ENCODE measurements at places on chromosomes 1 and 21.

DNA sequence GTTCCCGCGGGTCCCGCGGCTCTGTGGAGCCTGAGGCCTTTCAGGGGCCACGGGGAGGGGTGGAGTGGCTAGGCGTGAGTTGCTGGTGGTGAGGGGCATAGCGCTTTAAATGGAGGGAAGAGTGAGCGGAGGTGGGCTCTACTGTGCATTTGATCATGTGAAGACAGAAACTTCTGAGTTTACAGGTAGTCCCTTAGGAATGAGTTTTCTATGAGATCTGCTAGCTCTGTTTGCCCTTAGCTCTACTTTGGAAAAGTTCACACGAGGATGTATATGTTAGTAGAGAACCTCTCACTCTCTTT lies 593 bp downstream of the ST6GALNAC3 start:
- DNase-seq = no peak

GRCh38 chr1:30730346-30731108 lies 7.1 kb upstream of the MATN1 start:
- no peak for DNase-seq

DNA sequence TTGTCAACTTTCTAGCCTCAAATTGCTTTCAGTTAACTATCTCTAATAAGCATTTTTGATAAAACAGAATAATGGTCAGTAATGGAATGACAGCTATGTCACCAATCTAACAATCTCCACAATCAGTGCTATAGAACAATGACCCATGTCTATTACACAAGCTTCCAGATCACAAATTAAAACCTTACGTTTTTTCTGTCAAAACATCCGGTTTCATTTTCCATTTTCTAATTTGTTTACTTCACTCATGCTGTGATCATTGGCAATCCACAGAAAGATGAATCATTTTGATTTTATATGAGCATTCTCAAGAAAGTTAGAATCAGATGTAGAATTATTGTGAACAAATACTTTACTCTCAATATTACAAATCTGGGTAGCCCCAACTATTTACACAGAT lies 80.3 kb downstream of the KCNT2 start:
- DNase-seq = no peak

- no peak for DNase-seq
These were observed 110.8 kb downstream of the BEND5 start for GRCh38 chr1:48665708-48666407.

DNA sequence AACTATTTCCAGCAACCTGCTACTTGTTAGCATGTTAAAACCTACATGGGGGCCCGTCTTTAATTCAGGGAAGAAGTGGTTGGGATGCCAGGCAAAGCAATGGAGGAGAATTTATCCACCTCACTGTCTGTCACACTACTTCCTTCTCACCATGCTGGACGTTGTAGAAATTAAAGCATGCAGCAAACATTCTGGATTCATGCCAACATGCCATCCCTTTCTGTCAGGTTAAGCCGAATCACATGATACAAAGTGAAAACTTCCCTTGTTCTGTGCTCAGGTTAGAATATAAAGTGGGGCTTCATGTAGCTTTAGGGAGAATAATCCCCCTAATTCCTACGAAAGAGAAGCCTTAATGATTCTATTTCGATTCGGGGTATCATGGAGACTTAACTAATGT lies 95.5 kb downstream of the ERG start:
- DNase-seq = no peak

GRCh38 chr1:218217040-218217439 lies 68.1 kb upstream of the RRP15 start:
- no peak for DNase-seq

GRCh38 chr1:80917826-80918225 lies 882.9 kb upstream of the ADGRL2 start:
- DNase-seq = no peak

DNA sequence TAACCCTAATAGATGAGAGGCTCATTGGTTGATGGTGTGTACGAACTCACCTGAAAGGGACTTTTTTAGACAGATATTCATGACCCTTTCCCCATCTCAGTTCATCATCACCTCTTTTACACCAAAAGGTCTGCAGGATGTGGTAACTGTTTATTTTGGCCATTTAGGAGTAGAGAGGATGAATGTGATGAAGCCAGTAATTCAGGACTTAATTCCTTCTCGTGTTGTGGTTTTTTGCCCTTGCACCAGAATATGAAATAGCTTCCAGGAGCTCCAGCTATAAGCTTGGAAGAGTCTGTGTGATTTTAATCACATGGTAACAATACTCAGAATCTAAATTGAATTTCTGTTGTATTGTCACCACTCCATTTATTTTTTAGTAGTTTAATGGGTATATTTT lies 189.4 kb upstream of the KCTD3 start:
- no peak for DNase-seq

DNA sequence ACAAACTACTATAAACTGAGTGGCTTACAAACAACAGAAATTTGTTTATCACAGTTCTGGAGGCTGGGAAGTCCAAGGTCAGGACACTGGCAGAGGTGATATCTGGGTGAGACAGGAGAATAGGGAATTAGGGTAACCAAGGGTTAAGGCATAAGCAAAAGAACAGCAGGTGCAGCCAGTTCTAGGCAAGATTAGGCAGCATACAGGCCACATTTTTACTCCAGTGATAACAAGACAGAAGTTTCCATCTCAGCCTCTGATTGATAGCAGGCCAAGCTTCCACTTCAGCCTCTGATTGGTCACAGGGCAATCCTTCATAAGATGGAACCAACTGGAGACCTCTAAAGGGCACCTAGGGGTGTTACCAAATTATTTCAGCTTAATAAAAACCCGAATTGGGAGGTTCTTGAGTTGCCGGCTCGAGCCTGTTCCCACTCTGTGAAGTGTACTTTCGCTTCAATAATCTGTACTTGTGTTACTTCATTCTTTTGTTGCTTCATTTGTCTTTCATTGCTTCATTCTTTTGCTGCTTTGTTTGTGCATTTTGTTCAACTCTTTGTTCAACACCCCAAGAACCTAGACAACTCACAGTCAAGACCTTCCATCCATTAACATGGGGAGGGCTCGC lies 185.6 kb downstream of the TOMM20 start:
- no peak for DNase-seq

DNA sequence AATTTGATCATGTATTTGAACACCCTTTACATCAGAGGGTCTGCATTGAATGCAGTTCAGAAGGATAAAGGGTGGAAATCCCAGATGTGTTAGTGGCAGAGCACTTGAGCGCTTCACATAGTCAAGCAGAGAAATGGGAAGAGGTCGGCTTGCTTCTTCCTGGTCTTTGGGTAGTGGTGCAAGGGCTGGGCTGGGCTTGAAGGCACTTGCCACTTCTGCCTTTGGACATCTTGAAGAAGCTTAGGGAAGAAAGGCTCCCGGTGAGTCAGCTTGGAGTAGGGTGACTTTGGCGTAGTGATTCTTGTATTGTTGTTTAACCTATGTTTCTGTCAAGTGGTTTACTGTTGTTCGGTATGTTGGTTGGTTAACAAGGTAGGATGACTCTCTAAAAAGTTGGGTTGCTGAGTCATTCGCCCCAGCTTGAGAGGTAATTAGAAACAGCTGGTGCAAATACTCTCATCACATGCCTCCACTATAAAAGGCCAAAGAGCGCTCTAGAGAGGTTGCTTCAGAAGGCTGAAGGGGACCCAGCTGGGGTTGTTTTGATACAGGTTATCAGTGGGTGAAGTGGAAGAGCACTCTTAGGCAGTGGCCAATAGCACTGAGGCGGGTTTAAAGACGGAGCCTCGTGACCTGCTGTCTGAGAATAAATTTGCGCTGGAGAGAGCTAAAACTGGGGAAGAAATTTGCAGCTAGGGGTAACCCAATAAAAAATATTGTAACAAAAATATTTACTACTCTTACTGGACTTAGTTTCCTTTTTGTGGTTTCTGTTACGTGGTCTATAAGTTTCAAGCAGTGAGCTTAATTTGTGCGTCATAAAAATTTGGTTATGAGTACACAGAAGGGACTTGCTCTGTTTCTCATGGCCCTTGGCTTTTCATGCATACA lies 1.4 kb downstream of the BACH1 start:
- peak; percentile 41 for DNase-seq

DNA sequence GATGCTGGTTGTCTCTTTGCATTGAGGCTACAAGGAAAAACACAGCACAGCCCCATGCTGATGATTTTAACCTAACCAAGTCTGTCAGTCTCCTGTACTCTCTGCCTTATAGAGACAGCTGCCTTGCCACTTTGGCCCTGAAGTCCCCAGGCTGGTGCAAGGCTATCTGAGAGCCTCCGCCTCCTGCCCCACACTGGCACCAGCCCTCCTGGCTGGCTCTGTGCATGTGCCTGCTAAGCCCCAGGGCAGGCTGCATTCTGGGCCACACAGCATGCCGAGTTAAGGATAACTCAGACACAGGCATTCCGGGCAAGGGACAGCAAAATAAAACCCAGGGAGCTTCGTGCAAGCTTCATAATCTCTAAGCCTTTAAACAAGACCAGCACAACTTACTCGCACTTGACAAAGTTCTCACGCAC lies 910 bp downstream of the RUNX1 start:
- DNase-seq = no peak

- no peak for DNase-seq
These were observed 40.6 kb downstream of the TRIM62 start for GRCh38 chr1:33141216-33141615.

DNA sequence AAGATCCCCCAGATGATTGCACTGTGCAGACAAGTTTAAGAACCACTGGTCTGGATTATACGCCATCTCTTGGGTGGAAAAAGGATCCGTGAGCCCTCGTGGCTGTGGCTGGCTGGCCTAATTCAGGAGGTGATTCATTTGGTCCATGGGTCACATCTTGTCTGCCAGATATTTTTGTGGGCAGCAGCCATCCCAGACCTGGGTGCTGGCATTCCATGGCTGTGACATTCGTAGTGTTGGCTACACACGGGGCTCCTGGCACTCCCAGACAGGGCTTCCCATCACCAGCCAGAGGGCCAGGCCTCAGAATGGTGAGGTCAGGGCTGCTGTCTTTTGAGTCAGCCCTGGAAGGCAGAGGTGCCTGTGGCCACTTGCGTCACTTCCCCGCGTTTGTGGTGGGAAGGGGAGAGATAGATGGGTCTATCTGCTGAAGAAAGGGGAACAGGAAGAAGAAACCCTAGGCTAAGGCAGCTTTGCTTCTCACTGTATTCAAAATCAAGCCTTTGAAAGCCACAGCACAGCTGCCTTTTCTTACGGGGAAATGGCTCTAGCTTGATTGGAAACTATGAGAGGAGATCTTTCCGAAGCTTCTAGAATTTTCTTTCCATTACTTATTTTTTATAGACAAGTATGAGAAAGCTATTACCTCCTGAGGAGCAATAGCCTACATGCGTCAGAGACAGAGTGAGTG lies 32.4 kb downstream of the EIF2D start:
- no peak for DNase-seq

DNA sequence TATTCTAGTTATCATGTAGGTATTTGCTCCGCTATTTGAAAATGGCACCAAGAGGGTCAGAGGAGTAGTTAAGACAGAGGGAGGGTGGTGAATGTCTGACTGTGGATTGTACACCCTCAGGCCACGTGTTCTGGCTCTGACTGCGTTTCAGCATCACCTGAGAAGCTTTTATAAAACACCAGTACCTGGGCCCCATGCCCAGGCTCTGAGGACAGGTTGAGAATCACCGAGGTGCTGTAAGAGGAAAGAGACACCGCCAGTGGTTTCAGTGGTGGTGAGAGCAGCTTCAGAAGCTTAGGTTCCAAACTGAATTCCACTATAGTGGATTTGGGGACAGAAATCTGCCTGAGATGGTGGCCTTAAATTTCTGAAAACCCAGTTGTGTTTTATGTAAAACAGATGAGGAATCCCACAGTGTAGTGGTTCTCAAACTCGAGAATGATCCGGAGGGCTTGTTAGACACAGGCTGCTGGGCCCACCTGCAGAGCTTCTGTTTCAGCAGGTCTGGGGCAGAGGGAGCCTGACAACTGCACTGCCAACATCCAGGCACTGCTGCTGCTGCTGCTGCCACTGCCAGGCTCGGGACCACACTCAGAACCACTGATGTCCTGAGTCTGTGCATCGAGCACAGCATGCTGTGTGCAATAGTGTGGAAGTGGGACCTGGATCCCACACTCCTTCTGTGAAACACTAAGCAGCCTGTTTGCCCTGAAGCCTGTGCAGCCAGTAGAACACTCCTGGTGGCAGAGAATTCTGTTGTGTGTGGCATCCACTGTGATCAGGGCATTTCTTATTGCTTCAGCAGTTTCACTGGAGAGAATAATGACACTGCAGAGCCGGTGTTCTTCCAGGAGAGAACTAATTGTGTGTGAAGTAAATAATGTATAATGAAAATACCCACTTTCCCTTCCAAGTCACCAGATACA lies 98.7 kb downstream of the SUSD4 start:
- DNase-seq = no peak

DNA sequence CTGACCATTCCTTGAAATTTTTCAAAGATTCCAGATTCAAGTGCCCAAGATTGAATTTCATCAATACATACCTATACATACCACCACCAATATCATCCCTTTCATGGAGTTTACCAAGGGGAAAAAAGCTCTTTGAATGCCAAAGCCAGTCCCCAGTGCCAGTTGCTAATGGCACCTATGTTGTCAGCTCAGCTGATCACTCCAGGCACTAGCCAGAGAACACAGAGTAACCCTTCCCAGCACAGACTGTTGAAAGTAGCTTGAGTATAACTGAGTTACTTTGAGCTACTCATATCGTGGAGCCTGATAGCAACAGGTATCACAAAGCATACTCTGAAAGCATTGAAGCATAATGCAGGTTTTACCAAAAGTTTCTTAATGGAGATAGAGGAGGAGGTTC lies 133.9 kb upstream of the NFIA start:
- no peak for DNase-seq

DNA sequence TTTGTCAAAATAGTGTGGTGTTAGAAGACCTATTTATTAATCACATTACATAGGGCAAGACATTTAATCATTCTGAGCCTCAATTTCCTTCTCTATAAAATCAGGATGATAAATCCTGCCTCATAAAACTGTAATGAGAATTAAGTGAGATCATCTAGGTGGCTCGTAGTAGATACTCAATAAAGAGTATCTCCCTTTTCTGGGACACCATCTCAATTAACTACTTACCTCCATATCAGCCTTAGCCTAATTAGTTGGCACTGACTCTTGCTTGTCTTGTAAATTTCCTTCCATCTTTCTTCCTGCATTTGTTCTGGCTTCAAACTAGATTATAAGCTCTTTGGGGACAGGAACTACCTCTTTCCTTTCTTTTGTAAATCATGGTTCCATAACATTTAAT lies 102.6 kb upstream of the TNR start:
- no peak for DNase-seq

- no peak for DNase-seq
These were observed 49.6 kb downstream of the RUNX1 start for GRCh38 chr21:34999397-34999941.

DNA sequence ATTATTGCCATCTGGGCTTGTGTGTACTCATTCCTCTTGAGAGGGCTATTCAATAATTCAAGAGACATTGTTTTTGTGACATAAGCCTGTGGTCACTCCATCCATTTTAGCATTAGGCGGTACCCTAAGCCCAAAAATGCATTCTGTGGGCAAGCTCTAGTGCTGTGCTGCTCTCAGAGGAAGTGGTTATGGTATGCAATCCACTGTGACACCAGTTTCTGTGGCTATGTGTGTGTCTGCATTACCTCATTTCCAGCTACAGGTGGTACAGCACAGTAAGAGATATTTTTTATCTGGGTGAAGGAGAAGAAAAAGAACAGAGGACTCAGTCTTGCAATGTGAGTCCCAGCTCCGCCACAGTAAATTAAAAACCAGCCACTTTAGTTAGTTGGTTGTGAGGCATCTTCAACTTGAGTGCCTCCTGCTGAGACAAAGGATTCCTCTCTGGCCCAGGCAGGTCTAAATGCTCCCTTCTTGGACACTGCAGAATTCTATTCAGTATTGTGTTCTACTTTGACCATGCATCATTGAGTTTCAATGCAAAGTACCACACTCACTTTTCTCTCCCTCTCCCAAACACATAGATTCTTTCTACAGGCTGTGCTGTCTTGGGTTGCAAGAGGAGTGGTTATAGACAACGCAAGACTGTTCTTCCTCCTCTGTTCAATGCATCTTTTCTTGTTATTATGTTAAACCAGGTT lies 777.8 kb upstream of the BRINP3 start:
- no peak for DNase-seq
